ENCODE measurements at places on chromosomes 13 and 19. TPM values are rescaled to one million over a fixed set of nuclear protein-coding genes. Genes with fewer than 3 reads are reported as not detected.

ANGPTL4 gene
- total RNA-seq: 54.8 TPM

UGGT2 gene
- total RNA-seq: 27.1 TPM

LYL1 gene
- 2.6 TPM for total RNA-seq

VSTM1 gene
- total RNA-seq: not detected

SYT5 gene
- 2.3 TPM for total RNA-seq

- DNase-seq: no peak
- H3K4me1 ChIP-seq: no peaks in the 10 kb centered on the region
- no peaks in the 10 kb centered on the region for H3K27me3 ChIP-seq
- no peak overlapping the region for H3K4me3 ChIP-seq
These were observed 71.7 kb downstream of the GPC5 start for GRCh38 chr13:91470084-91470621.

DNA sequence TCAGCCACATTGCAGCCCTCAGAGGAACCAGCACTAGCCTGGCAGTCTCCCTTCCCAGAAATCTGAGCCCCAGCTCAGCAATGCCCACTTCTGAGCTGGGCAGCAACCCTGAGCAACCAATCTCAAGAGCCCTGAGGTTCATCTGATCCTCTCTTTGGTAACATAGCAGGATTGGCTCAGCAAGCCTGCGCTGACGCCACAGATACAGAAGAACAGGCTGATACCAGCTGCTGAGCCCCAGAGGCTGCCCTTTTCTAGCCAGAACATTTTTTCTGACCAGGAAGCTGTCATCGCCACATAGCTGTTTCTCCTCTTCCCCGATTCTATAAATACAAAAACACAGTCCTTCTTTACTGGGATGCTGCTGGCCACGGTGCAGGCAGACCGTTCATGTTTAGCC is 59.8 kb downstream of the TRPM4 start:
- H3K36me3 ChIP-seq: no peaks in the 10 kb centered on the region
- no peaks in the 10 kb centered on the region for H3K4me1 ChIP-seq
- no peak overlapping the region for H3K4me3 ChIP-seq

DNA sequence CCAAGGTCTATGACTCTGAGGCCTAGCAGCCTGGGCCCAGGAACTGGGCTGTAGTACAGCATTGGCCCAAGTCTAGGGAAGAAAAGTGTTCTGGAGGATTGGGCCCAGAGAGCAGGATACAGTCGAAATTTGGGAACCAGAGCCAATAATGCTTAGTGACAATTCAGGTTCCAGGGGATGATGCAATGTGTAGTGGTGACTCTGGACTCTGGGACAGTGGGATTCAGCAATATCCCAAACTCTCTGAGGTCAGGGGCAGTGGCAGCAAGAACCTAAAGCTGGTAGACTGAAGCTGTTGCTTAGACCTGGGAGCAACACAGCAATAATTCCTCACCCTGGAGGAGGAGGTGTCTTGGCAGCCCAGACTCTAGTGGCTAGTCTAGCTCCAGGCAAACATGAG is 545.5 kb upstream of the ARGLU1 start:
- no peak overlapping the region for H3K4me3 ChIP-seq
- no peaks in the 10 kb centered on the region for H3K27me3 ChIP-seq
- DNase-seq: no peak
- H3K27ac ChIP-seq: no peak overlapping the region
- no peaks in the 10 kb centered on the region for H3K4me1 ChIP-seq

- no peak overlapping the region for H3K27ac ChIP-seq
- no peaks in the 10 kb centered on the region for H3K27me3 ChIP-seq
- no peaks in the 10 kb centered on the region for H3K4me1 ChIP-seq
- H3K4me3 ChIP-seq: no peak overlapping the region
- no peaks in the 10 kb centered on the region for H3K36me3 ChIP-seq
These were observed 46.1 kb downstream of the FLT1 start for GRCh38 chr13:28448651-28449358.

DNA sequence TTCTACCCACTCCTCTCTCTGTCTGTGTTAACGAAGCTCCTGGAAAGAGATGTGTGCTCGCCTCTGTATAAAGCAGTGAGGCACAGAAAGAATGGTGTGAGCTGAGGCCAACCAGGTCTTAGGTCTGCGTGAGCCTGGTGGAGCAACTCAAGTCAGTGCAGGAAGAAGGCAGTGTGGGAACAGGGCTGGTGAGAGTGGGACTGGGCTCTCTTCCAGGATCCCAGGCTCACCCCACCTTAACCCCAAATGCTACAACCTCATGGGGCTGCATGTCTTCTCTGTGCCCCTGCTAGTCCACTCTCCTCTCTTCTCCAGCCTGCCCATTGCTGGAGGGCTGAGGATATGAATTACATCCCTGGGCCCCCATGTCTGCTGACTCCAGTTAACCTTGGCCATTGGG is 127.4 kb downstream of the DCT start:
- H3K4me1 ChIP-seq: no peaks in the 10 kb centered on the region
- H3K27ac ChIP-seq: no peak overlapping the region
- no peak for DNase-seq
- H3K27me3 ChIP-seq: no peaks in the 10 kb centered on the region
- H3K36me3 ChIP-seq: no peaks in the 10 kb centered on the region
- no peak overlapping the region for H3K4me3 ChIP-seq

GRCh38 chr19:30135797-30136196 is 193.8 kb downstream of the URI1 start:
- no peak overlapping the region for H3K27ac ChIP-seq
- H3K4me3 ChIP-seq: no peak overlapping the region
- no peak for DNase-seq
- no peaks in the 10 kb centered on the region for H3K36me3 ChIP-seq
- H3K27me3 ChIP-seq: peaks cover 12% of the 10 kb centered on the region
- H3K4me1 ChIP-seq: no peaks in the 10 kb centered on the region

GRCh38 chr13:93316841-93317240 is 90.2 kb downstream of the GPC6 start:
- H3K27ac ChIP-seq: no peak overlapping the region
- no peaks in the 10 kb centered on the region for H3K36me3 ChIP-seq

DNA sequence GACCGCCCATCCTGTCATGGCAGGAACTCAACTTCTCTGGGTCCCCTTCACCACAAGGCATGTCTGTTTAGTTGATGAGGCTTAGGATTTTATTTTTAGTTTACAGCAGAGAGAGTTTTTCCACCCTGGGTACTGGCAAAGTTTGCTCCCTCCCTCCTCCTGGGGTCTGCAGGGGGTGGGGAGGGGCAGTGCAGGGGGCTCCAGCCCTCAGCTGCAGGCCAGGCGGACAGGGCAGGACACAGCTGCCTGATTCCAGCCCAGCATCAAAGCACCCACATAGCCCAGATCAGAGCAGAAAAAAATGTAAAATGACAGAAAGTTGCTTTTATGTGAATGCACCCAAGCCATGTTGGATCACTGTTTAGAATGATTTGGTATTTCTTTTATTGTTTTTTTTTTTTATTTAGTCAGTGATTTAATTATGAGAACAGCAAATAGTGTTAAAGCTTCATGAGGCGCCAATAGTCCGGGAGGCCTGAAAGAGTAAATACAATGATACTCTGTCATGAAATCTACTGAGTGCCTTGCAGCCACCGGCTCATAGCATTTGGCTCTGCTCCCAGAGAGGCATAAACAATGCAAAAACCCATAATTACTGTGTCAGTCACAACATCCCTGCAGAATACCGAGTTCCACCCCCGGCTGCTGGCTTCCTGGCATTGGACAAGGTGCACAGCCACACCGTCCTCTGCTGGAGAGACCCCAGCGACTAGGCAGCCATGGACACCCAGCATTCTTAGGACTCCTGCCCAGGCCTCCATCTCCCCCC is 923.5 kb downstream of the UQCRFS1 start:
- no peaks in the 10 kb centered on the region for H3K4me1 ChIP-seq
- DNase-seq: no peak
- H3K27me3 ChIP-seq: no peaks in the 10 kb centered on the region
- H3K4me3 ChIP-seq: no peak overlapping the region
- no peak overlapping the region for H3K27ac ChIP-seq

GRCh38 chr13:23159760-23160637 is 20.8 kb upstream of the SGCG start:
- no peaks in the 10 kb centered on the region for H3K4me1 ChIP-seq
- no peak overlapping the region for H3K4me3 ChIP-seq
- no peak for DNase-seq
- H3K27me3 ChIP-seq: no peaks in the 10 kb centered on the region

GRCh38 chr13:45863709-45864590 is 12.4 kb upstream of the SIAH3 start:
- H3K36me3 ChIP-seq: no peaks in the 10 kb centered on the region
- DNase-seq: no peak
- H3K4me1 ChIP-seq: no peaks in the 10 kb centered on the region
- H3K4me3 ChIP-seq: no peak overlapping the region

GRCh38 chr19:45224645-45225044 is 20.6 kb downstream of the EXOC3L2 start:
- DNase-seq: no peak
- H3K4me3 ChIP-seq: no peak overlapping the region
- no peaks in the 10 kb centered on the region for H3K27me3 ChIP-seq
- no peaks in the 10 kb centered on the region for H3K4me1 ChIP-seq

DNA sequence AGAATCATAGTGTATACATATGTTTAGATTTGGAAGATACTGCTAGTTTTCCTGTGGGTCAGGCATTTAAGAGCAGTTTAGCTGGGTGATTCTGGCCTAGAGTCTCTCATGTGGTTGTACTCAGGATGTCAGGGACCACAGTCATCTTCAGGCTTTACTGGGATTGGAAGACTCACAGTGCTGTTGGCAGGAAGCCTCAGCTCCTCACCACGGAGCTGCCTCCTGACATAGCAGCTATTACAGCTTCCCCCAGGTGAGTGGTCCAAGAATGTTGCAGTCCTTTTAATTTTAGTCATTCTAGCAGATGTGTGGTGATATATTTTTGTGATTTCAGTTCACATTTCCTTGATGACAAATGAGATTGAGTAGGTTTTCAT is 16.9 kb upstream of the GPR18 start:
- no peak overlapping the region for H3K27ac ChIP-seq
- H3K4me1 ChIP-seq: peaks cover 4% of the 10 kb centered on the region
- H3K4me3 ChIP-seq: no peak overlapping the region
- no peaks in the 10 kb centered on the region for H3K27me3 ChIP-seq
- DNase-seq: no peak

All from HCT116 (cell line).